ENCODE measurements at places on chromosomes 13 and 19.

DNA sequence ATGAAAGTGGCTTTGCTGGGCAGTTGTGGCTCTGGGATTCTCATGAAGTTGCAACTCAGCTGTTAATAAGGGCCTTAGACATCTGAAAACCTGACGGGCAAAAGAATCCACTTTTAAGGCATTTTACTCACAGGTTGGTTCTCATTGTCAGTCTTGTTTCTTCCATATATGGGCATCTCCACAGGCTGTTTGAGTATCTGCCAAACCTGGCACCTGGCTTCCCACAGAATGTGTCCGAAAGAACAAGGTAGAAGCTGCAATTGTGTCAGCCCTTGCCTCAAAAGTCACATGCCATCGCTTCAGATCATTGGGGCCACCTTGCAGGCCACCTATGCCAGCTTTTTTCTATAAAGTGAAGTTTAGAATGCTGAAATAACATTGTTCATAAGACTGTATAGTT lies 102.4 kb downstream of the KCTD12 start:
- no peak for DNase-seq

DNA sequence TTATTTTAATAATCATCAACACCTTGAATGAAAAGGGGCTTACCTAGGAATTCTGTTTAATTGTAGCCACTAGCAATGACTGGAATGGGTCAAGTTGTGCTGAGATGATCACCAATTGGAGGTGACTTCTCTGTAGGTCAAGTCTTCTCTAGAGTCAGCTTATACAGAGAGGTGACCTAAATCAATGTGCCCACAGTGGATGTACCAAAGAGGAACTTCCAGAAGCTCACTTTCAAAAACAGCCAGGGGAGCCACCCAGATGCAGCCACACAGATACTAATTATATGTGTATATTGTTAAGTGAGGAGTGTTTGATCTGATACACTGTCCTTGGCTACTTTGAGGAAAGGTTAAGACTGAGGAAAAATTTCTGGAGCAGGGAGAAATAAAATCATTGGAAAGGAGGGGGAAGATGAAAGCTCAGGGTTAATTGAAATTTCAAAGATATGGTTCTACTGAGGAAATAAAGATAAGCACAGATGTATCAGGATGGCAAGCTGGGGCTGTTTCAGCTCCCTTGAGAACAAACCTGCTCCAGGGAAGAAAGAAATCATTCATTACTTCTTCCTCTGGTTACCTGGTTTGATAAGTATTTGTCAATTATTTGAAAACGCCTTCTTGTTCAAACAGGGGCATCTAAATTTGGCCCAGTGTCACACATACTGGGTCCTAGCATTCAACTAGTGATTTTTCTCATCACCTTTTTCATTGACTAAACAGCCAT lies 5.1 kb downstream of the GPR183 start:
- no peak for DNase-seq

GRCh38 chr19:33780746-33781145 lies 15.9 kb upstream of the KCTD15 start:
- no peak for DNase-seq

DNA sequence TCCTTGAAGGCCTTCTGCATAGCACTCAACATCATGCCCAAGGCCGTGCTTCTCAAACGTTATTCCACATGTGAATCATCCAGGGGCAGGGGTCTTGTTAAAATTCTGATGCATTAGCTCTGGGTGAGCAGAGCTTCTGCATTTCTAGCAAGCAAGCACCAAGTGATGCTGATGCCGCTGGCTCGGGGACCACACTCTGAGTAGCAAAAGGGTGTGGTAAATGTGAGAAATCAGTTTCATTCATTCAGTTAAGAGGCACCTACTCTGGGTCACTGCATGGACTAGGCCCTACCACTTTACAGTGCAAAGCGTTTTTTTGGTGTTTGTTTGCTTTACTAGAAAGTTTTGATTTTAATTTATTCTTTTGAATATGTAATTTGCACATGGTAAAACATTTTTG lies 7.2 kb downstream of the KRTDAP start:
- DNase-seq = no peak

GRCh38 chr13:75480671-75481175 lies 1.2 kb downstream of the TBC1D4 start:
- DNase-seq = no peak

DNA sequence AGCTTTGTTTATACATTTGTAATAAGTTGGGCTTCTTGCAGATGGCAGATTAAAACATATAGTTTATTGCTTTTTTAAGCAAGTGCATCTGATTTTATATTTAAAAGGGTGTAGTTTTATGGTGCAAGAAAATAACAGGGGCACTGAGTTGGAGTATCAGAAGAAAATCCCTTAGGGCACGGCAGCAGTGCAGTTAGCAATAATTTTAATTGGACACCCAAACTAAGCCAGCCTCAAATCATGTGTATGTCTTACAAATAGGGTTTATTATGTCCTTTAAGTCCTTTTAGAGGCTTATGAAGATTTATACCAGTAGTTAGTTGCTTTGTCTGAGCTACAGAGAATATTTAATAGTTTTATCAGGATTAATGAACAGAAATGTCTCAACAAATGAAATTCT lies 57.5 kb downstream of the GPC6 start:
- no peak for DNase-seq

- no peak for DNase-seq
Measured at GRCh38 chr13:34070544-34071303, 252.8 kb downstream of the RFC3 start.

GRCh38 chr13:113916330-113916815 lies 52.5 kb upstream of the GAS6 start:
- no peak for DNase-seq

GRCh38 chr19:7986321-7987113 lies 18.9 kb downstream of the ELAVL1 start:
- no peak for DNase-seq

DNA sequence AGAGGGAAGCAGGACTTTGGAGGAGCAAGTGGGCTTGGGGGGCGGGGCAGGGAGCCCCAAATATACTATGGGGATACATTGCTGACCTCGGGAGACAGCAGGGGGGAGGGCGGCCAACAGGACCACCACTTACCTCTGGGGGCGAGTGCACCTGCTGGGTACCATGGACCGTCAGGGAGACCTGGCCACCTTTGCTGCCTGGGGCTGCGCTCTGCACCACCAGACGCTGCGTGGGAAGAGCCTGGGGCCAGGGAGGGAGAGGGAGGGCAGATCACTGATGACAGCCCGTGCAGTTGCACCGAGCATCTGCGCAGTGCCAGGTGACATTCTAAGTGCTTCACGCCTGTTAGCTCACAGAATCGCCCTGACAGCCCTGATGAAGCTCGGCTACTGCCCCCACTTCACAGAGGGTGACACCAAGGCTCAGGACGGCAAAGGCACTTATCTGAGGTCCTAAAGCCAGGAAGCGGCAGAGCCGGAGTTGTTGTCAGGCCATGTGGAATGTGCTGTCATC lies 24.1 kb downstream of the RFX1 start:
- DNase-seq = no peak

- no peak for DNase-seq
Measured at GRCh38 chr13:26727633-26728032, 33.0 kb downstream of the GPR12 start.

GRCh38 chr13:67140006-67140405 lies 90.1 kb downstream of the PCDH9 start:
- DNase-seq = no peak

GRCh38 chr13:26584713-26585112 lies 27.2 kb downstream of the WASF3 start:
- no peak for DNase-seq

Measured in NK-92 treated with Interleukin-12 subunit alpha and Interleukin-12 subunit beta, amount 100 ng/mL, for 24 hours (cell line).